ENCODE measurements at places on chromosomes 2 and 18.

- DNase-seq = no peak
Measured at GRCh38 chr2:21291426-21291825, 167.7 kb downstream of the TDRD15 start.

- no peak for DNase-seq
Measured at GRCh38 chr2:189374481-189374880, 66.8 kb upstream of the WDR75 start.

GRCh38 chr2:177400337-177400923, 7.9 kb downstream of the AGPS start:
- no peak for DNase-seq

DNA sequence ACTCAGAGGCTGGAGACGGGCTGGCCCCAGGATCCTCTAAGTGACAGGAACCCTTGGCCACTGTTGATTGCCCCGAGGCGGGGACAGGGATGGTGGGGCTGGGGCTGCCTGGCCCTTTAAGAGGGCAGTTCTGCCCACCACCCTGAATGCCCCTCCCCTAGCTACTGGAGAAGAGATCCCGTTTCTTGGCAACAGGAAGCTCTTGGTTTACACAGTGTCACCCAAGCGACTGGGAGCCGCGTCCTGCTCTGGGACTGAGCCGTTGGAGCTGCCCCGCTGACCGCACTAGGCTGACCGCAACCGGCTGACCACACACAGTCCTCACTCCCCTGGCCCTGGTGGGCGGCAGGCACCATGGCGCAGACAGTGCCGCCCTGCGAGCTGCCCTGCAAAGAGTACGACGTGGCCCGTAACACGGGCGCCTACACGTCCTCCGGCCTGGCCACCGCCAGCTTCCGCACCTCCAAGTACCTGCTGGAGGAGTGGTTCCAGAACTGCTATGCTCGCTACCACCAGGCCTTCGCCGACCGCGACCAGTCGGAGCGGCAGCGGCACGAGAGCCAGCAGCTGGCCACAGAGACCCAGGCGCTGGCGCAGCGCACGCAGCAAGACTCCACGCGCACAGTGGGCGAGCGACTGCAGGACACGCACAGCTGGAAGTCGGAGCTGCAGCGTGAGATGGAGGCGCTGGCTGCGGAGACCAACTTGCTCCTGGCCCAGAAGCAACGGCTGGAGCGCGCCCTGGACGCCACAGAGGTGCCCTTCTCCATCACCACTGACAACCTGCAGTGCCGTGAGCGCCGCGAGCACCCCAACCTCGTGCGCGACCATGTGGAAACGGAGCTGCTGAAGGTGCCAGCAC, at the start of gene TEKT4:
TSS of gene TEKT4 (plus strand) at position 205 of the 862 bp plus-strand sequence. CDS start at position 355, 150 bp downstream.
- no peak for DNase-seq

DNA sequence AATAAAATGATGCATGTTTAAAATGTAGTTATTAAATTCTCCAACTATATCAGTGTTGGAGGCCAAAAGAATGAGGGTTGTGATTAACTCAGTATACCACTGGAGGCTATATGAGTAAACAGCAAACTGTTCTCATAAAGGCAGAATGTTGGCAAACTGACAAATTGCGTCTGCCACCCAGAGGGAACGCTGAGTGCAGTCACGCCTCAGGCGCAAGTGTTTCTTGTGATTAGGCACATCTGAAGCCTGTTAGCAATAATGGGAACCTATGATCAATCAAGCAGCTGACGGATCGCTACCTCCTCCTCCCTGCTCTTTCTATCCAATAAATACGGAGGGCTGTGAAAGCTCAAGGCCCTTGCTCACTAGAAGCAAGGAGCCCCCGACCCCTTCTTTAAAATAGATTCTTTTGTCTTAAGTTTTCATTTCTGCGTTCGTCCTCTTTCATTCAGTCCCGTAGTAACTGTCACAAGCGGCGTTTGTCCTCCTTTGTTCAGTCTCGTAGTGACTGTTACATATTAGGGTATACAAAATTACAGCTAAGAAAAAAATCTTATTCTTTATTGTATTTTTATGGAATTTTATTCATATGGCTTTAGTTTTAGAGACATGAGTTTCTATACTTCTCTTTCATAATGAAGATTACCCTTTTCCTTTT, 16.3 kb upstream of the RMND5A start:
- no peak for DNase-seq

DNA sequence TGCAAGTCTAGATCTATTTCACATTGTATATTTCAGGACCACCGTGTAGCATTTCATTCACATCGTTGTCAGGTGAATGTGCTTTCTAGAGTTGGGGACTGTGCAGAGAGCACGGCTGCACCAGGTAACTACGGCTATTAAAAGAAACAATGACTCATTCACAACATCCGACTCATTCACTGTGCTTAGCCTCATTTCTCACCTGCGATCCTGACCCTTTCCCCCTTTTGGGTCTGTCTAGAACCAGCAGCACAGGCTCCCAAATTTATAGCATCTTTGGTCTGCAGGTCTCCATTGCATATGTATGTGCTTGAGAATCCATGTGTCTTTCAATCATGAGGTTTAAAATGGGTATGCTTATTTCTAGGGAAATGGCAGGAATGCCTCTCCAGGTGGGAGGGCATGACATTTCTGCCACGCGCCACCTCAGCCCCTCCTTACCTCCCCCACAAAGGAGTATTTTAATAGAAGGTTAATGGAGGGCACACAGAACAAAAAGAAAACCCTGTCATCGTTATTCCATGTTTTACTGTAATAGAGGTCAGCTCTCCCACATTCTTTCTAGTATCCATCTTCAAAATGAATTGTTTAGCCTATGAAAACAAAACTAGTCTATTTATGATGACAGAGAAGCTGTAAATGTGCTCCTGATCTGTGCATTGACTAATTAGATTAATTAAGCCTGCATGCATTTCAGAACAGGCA, 246.7 kb upstream of the EPHA4 start:
- no peak for DNase-seq

DNA sequence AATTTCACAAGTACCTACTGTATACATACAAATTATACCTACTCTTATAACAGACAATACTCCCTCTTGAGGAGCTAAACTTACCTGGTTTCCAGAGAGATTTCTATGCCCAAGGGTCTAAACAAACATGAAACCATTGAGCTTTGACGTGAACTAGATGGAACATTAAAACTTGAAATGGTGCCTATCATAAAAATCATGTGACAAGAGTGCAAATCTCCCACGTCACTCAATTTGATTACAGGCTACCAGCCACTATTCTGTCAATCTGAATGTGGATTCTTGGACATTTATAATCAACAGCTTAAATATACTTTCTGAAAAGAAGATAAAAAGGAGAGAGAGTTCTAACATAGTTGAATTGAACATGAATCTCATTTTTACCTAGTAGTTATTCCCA, 297.1 kb upstream of the SESTD1 start:
- no peak for DNase-seq

- DNase-seq = no peak
Measured at GRCh38 chr18:408367-408766, 92.1 kb downstream of the COLEC12 start.

- no peak for DNase-seq
Measured at GRCh38 chr18:57088883-57089282, 58.0 kb upstream of the BOD1L2 start.

DNA sequence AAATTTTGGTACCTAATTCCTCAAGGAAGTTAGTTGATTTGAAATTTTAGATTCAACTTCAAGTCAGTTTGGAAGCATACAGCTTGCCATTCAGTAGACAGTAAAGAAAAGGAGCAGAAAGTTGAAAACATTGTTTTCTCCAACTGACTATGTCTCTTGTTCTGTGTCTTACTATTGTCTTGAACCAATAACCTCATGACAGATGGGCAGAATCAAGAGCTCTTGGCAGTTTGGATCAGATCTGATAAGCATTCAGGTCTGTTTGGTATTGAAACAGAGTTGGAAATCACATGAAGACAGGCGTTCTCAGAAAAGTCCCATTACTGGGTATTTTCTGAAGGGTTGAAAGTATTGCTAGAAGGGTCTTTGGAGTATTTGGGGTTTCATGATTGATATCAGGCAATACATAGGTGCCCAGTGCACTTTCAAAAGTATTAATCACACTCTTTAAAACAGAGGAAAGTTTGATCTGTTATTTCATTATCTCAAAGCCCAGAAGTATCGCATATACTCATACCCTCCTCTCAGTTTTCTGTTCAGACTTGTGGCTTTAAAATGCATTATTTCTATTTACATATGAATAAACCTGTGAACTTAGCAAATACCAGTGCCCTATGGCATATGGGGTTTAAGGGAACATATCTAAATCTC, 428.4 kb upstream of the ZEB2 start:
- DNase-seq = no peak

GRCh38 chr2:240232961-240233884, 92.8 kb upstream of the OTOS start:
- DNase-seq = peak; percentile 72

- DNase-seq = no peak
Measured at GRCh38 chr2:28327581-28327955, 65.1 kb upstream of the FOSL2 start.

- peak; percentile 37 for DNase-seq
Measured at GRCh38 chr2:157627594-157628476, 829 bp downstream of the ACVR1C start.

- no peak for DNase-seq
Measured at GRCh38 chr18:36128530-36128870, 640 bp downstream of the SLC39A6 start.

- no peak for DNase-seq
Measured at GRCh38 chr18:52045946-52046675, 293.9 kb upstream of the DCC start.

DNA sequence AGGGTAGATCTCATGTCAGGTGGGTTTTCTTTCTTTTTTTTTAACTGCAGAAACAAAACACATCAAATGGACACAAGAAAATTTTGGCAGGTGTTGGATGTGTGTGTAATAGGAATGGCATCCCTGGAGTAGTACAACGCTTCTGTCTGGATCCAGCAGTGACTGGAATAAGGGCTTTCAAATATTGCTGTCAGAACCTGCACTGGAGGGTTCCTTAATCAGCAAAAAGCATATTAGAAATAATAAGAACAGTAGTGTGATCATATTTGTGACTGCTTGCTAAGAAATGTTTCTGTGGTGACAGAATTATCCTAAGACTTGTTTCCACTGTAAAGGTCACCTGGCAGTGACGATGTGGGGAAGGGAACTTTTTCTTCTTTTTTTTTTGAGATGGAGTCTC, 30.8 kb downstream of the CREG2 start:
- DNase-seq = no peak

GRCh38 chr2:190139371-190139770, 76.8 kb upstream of the MSTN start:
- DNase-seq = no peak

DNA sequence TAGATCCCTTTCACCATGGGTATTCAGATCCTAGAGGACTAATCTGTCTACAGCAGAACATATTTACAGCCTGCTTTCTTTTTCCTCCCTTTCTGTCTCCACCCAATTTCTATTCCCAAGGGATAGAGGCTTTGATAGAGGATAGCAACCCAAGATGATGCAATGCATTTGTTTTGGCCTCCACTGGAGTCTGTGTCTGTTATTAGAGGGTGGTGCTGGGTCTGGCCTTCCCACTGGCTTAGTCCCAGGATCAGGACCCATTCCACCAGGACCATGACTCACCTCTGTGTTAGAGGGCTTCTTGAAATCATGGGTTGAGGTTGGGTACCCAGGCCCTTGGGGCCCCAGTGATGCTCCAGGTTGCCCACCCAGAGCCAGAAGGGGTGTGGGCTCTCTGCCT, 239.7 kb upstream of the TNP1 start:
- no peak for DNase-seq

DNA sequence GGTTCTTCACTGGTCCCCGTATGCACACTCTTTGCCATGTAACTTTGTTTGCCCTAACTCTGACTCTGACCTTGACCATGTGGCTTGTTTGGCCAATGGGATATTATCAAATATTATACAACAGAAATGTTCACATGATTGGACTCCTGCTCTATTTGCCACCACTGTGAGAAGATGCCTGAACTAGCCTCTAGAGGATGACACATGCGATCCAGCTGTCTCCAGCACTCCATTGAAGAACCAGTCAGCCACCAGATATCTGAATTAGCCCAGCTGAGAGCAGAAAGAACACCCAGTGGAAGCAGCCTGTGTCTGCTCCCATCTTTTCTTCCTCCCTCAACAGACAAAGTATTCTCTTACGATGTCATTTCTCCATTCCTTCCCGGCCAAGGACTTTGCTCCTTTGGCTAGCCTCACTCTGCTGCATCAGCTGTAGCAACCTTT, 412.1 kb downstream of the IRS1 start:
- no peak for DNase-seq

- DNase-seq = no peak
Measured at GRCh38 chr2:110883406-110883805, 151.0 kb downstream of the ACOXL start.

GRCh38 chr2:179222076-179222475, 42.6 kb downstream of the SESTD1 start:
- no peak for DNase-seq

DNA sequence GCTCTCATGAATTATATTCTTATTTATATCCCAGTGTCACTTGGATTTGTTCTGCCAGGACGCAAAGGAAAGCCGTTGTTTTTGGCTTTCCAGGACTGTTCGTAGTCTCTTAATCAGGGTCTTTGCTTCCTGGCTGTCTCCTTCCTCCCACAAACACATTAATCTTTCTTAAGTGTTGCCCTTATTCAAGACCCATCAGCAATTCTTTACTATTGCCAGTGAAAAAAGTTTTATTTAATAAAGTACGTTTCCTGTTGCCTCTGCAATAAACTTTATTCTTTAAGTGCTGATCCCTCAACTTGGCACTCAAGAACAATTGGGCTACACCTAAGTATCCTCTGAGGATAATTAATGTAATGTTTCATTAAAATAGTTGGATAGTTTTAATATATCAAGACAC, 68.3 kb upstream of the CYP20A1 start:
- DNase-seq = no peak

- DNase-seq = no peak
Measured at GRCh38 chr2:187194049-187194448, 254.0 kb downstream of the CALCRL start.

DNA sequence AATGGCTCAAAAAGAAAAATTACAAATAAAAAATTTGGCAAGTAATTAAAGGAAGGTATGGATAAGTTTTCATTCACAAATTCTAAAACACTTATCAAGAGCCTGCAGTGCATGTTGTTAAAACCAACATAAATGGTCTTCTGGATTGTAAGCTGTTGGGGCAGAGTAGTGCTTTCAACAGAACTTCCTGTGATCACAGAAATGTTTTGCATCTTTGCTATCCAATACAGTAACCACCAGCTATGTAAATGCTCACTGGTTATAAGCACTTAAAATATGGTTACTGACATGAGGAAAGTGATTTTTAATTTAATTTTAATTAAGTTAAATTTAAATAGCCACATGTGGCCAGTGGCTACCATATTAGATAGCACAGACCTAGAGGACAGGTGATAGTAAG, 133.1 kb downstream of the NBAS start:
- DNase-seq = no peak

- no peak for DNase-seq
Measured at GRCh38 chr2:128134573-128134972, 43.6 kb downstream of the UGGT1 start.

- DNase-seq = no peak
Measured at GRCh38 chr2:232434091-232434490, 21.9 kb upstream of the ALPI start.

Measured in activated CD4-positive, alpha-beta T cell treated with anti-CD3 and anti-CD28 coated beads, Interleukin-10, Interleukin-2, amounts not matched to agents 100 ng/mL and 50 ng/mL, durations not matched to agents 16 hours and 8 hours (primary cell).